H54 (cell line): ENCODE measurements at places on chromosomes 5 and 9.

GRCh38 chr5:120806202-120806601, 342.1 kb downstream of the PRR16 start:
- DNase-seq, result no peak

GRCh38 chr5:143758015-143758414, 53.9 kb upstream of the HMHB1 start:
- DNase-seq, result no peak

DNA sequence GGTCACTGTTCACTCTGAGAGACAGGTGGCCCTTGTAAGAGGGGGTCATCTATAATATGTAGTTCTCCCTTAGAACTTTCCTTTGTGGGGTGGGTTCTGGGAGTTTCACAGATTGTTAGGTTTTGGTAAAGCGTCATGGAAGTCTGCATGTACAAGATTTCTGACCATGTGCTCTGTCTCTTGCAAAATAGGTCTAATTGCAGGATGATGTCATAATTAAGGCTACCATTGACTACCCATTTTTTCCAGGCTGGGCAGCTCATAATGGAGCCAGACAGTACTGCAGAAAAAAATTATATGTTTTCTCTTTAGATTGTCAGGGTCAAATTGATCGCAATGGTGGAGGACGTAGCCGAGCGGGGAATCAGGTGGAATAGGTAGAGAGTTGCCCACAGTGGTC, 3.7 kb upstream of the GM2A start:
- no peak for DNase-seq

DNA sequence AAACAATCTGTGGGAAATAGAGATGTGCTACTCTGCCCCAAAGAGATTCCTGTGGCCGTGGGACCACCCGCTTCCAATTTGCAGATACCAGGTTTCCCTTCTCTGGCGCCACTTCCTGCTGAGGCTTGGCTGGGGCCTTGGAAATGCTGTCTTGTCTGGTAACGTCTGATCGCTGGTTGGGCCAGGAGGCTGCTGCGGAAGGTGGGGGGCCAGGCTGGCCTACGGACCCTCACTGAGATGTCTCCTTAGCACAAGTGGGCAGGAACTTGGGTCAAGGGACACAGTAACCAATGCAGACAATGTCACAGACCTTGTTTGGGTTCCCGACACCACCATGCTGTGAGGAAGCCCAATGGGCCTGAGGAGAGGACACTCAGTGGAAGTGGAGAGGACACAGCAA, 31.7 kb upstream of the IRX4 start:
- no peak for DNase-seq

- no peak for DNase-seq
These were observed 179.3 kb downstream of the CTNND2 start for GRCh38 chr5:11724940-11725339.

DNA sequence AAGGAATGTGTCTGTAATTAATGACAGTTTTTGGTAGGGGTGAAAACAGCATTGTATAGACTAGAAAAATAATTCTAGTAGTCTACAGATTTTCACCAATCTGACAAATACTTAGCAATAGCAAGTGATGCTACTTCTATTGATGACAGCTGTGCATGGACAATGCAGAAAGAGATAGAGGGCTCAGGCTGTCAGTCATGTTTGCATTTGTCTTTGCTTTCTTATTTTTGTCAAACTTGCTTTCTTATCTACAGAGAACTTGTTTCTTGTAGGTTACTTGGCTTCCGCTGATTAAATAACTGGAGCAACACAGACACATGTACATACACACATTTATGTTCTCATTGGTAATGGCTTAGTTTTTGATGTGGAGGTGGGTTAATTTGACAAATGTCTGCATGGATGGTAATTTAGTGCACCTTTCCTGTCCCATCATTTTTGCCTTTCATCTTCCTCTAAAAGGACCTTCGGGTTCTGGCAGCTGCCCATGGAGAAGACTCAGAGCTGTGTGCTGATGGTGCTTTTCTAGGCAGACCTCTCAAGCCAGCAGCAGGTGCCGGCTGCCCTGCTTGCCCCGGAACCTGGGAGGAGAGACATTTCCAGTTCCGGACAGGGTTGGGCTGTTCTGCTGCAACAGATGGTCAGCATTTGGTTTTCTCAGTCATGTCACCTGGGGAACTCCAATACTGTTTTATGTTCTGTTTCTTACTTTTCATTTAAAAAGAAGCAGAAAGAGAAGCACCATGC, 28.8 kb downstream of the CAMK4 start:
- DNase-seq, result no peak

GRCh38 chr9:134027561-134027960, 2.3 kb downstream of the BRD3OS start:
- DNase-seq, result no peak

DNA sequence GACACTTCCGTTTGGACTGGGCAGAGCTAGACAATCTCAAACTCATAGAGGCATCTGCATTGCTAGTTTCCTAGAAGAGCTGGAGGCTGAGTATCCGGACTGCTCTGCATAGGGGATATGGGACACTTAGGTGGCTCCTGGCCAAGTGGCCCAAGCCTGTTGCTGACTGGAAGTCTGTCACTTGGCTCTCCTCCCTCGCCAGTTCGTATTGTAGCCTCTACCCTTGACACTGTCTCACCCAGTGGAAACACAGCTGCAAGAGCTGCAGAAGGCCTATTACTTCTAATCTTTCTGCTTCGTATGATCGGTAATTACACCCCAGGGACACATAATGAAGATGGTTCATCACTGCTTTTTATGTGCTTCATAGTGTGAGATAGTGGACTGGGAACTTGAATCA, 34.7 kb downstream of the ITGA1 start:
- no peak for DNase-seq

DNA sequence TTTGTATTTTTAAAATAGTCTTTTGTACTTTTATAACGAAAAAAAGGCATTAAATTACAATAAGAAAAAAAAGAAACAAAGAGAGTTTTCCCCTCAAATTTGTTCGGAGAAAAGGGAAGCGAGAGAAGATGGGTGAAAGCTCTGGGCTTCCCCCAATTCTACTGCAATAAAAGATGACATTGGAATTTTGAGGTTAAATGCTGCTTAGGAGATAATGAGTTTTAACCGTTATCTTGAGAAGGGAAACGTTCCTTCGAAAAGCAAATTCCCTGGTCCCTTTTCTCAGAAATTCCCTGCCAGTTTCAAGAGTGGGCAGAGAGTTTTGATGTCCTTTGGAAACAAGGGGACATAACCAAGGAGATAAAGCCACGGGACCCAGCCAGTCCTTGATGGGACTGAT, 18.4 kb upstream of the ERGIC1 start:
- DNase-seq, result no peak

- DNase-seq, result no peak
These were observed 74.6 kb downstream of the PHAX start for GRCh38 chr5:126675338-126675737.

DNA sequence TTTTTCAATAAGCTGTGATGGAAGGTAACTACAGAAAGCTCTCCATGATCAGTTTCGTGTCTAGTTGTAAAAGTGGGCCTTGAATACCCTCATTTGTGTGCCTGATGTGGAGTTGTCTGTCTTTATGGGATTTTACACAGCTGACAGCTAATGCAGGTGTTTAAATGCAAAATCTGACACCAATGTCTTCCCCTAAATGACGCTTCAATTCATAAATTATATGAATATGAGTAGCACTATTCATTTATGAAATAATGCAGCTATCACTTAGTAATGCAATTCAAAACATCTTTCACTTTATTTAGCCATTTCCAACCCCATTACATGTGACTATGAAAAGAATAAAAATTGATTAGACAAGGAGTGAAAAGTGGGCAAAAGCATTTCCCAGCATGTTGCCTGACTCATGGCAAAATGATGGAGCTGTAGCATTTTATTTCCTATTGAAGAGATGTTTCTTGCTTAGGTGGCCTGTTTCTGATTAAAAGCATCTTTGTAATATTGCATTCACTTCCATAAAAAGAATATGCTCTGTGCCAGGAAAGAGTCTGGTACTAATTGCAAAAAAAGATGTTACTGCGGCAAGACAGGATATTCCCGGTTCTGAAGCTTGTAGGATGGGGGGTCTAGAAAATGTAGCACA, 116.7 kb upstream of the HAPLN1 start:
- no peak for DNase-seq
